ENCODE measurements at places on chromosomes 3 and 15. TPM values are rescaled to one million over a fixed set of nuclear protein-coding genes. Genes with fewer than 3 reads are reported as not detected.

The IL5RA gene
- total RNA-seq, result 3.7 TPM

The EIF4G1 gene
- total RNA-seq, result 182 TPM

GRCh38 chr3:24829011-24829581 lies 334.4 kb upstream of the THRB start:
- no peak overlapping the region for H3K27ac ChIP-seq
- H3K27me3 ChIP-seq, result no peaks in the 10 kb centered on the region
- no peak overlapping the region for H3K4me3 ChIP-seq
- no peaks in the 10 kb centered on the region for H3K36me3 ChIP-seq
- no peaks in the 10 kb centered on the region for H3K4me1 ChIP-seq
- no peak for DNase-seq

The AAGAB gene
- total RNA-seq, result 28.1 TPM

The SAMD7 gene
- not detected for total RNA-seq

DNA sequence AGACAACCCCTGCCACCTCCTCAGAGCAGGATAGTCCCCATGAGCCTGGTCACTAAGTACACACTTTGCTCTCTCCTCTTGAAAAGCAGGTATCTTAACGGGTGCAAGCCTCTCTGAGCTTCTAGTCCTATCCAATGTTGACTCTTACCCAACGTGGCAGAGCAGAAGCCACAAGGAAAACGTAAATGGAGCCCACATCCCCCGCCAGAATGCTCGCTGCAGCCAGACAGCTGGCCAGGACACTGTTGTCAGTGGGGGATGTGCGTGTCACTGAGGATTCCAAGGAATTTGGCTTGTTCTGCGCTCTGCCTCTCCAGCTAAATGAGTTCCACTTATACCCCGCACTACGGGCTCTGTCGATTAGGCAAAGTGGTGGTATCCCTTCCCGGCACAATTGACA lies 67.8 kb upstream of the IGF1R start:
- H3K4me3 ChIP-seq, result no peak overlapping the region
- DNase-seq, result no peak
- no peak overlapping the region for H3K27ac ChIP-seq
- H3K4me1 ChIP-seq, result no peaks in the 10 kb centered on the region
- H3K36me3 ChIP-seq, result no peaks in the 10 kb centered on the region

DNA sequence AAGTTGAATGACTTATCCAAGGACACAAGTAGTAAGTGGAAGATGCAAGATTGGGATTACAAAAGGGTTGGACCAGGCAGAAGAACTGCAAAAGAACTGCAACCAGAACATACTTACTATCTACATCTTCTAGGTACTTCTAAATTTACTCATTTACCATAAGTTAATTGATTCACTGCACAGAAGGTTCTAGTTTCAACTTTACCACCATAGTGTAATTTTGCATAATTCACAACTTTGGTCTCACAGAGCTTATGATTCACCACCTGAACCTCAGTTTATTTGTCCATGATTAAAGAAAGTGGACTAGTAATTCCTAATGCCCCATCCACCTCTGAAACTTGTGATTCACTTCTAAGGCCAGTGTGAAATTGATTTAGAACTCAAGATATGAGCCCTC lies 236.8 kb upstream of the UBE2E2 start:
- H3K4me1 ChIP-seq, result no peaks in the 10 kb centered on the region
- H3K27ac ChIP-seq, result no peak overlapping the region
- no peaks in the 10 kb centered on the region for H3K27me3 ChIP-seq
- H3K36me3 ChIP-seq, result no peaks in the 10 kb centered on the region
- H3K4me3 ChIP-seq, result no peak overlapping the region

The SLC9C1 gene
- total RNA-seq, result not detected

The DAPK2 gene
- 0.72 TPM for total RNA-seq

DNA sequence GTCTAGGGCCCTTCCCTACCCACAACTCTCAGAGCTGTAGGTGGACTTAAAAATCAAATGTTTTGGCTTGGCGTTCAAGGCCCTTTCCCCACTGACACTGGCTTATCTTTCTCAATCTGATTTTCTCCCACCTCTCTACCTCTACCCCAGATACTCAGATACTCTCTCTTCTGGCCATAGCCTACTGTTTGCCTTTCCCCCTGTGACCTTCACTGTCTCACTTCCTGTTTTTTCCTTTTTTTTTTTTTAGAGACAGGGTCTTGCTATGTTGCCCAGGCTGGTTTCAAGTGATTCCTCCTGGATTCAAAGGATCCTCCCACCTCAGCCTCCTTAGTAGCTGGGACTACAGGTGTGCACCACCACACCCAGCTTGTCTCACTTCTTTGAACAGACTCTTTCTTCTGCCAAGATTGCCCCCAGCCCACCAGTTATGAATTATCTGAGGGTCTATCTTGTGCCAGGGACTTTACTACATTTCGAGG lies 4.6 kb downstream of the CHRNB4 start:
- no peak overlapping the region for H3K27ac ChIP-seq
- peaks cover 2% of the 10 kb centered on the region for H3K27me3 ChIP-seq
- no peak for DNase-seq
- H3K4me1 ChIP-seq, result peaks cover 7% of the 10 kb centered on the region
- H3K36me3 ChIP-seq, result no peaks in the 10 kb centered on the region
- H3K4me3 ChIP-seq, result no peak overlapping the region

DNA sequence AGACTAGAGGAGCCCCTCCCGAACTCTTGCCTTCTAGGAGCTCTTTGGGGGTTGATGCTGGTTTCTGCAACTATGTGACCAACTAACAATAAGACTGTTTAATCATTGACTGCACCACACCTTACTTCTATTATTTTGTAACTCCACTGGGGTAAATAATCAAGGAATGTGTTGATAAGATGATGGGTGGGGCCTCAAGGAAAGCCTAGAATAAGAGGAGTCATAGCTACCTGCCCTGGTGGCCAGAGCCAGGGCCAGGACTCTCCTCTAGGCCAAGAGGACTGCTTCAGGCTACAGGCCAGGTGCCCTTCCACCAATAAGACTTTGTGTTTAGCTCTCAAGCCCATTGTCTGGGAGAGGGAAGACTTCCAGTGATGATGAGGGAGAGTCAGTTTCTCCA lies 41.2 kb upstream of the PIAS1 start:
- no peaks in the 10 kb centered on the region for H3K36me3 ChIP-seq
- no peaks in the 10 kb centered on the region for H3K4me1 ChIP-seq
- H3K27ac ChIP-seq, result no peak overlapping the region
- H3K4me3 ChIP-seq, result no peak overlapping the region

DNA sequence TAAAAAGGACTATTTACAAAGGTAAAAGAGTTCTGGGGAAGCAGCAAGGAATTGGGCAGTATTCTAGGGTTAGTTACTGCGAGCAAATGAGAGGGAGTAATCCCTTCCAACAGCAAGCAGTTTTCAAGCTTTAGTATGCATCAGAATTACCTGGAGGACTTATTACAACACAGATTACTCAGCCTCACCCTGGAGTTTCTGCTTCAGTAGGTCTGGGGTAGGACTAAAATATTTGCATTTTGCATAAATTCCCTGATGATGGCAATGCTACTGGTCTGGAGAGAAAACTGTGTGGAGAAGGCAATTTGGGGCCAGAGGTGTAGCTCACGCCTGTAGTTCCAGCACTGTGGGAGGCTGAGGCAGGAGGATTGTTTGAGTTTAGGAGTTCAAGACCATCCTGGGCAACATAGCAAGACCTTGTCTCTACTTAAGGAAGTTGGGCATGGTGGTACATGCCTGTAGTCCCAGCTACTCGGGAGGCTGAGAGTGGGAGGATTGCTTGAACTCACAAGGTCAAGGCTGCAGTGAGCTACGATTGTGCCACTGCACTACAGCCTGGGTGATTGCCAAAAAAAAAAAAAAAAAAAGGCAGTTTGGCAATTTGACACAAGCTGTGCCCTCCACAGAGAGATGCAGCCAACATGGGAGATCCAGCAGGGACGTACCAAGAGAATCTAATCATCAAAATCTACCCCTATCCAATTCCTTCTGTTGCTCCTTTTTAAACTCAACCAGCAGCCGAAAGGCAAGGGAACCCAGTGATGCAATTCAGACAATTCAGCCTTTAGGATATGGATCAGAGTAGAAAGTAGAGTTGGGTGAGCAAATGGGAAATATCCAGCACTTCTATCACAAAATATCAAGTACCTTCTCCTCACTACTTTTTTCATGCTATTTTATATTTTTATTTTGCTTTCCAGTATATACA lies 27.1 kb upstream of the AP4E1 start:
- H3K27ac ChIP-seq, result peak overlapping the region; percentile 67
- peaks cover 28% of the 10 kb centered on the region for H3K4me1 ChIP-seq
- no peaks in the 10 kb centered on the region for H3K36me3 ChIP-seq
- DNase-seq, result peak; percentile 46
- no peaks in the 10 kb centered on the region for H3K27me3 ChIP-seq
- peak overlapping the region; percentile 38 for H3K4me3 ChIP-seq

GRCh38 chr3:29977360-29977759 lies 629.0 kb upstream of the TGFBR2 start:
- no peak overlapping the region for H3K27ac ChIP-seq
- no peaks in the 10 kb centered on the region for H3K36me3 ChIP-seq
- H3K27me3 ChIP-seq, result no peaks in the 10 kb centered on the region
- no peak overlapping the region for H3K4me3 ChIP-seq
- DNase-seq, result no peak
- H3K4me1 ChIP-seq, result no peaks in the 10 kb centered on the region

The CISH gene
- total RNA-seq, result 23.4 TPM

- H3K27me3 ChIP-seq, result no peaks in the 10 kb centered on the region
- H3K4me3 ChIP-seq, result no peak overlapping the region
- H3K27ac ChIP-seq, result no peak overlapping the region
These were observed 230.6 kb upstream of the CNTN3 start for GRCh38 chr3:74845081-74845480.

All from CD4-positive, CD25-positive, alpha-beta regulatory T cell (primary cell).